PC-9 (cell line): ENCODE measurements at places on chromosomes 3 and 15. TPM values are rescaled to one million over a fixed set of nuclear protein-coding genes. Genes with fewer than 3 reads are reported as not detected.

DNA sequence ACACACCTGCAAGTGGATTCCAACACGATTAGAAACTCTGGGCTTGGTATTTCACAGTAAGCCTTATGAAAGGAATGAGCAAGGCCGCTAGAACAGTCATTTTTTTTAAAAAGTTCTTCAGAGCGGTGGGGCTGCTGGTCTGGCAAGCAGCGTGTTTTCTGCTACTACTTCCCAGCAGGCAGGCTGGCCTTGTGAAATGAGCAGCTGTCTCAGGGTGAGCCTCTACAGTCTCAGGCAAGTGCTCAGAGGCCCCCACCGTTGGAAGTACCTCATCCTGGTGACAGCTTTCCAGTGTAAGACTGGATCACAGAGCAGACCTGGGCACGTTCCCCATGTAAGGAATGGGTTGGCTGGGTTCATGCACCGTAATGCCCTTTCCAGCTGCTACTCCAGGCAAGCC is 119.2 kb downstream of the LRIG1 start:
- no peak for DNase-seq

DNA sequence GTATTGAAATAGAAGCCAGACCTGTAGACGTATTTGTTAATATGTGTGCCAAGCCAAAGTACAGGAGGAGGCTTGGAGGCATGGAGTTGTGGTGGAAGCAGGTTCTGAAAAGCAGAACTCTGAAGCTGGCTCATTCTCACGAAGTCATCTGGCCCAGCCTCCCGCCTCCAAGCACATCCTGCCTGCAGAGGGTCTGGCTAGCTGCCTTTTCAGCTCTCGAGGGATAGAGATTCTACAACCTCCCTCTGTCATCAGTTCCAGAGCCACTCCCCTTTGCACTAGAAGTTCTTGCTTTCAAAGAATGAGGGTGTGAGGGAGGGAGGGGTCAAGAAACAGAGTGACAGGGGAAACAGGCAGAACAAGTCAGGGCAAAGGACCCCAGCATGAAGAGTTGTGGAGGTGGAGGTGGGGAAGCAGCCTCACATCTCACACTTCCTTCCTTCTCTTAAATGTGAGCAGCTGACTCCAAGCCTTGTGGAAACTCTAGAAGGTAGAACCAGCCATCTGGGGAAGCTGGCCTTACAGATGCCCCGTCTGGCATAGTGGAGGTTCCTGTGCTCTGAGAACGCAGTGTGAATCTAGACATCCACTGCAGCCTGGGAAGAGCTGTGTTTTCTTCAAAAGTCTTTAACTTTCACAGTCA is 95.3 kb downstream of the SLC49A4 start:
- DNase-seq = peak; percentile 66

- DNase-seq = peak; percentile 47
Observed at GRCh38 chr3:44000586-44000985, 241.1 kb upstream of the TOPAZ1 start.

GRCh38 chr3:69462826-69463100 is 76.9 kb upstream of the FRMD4B start:
- DNase-seq = no peak

DNA sequence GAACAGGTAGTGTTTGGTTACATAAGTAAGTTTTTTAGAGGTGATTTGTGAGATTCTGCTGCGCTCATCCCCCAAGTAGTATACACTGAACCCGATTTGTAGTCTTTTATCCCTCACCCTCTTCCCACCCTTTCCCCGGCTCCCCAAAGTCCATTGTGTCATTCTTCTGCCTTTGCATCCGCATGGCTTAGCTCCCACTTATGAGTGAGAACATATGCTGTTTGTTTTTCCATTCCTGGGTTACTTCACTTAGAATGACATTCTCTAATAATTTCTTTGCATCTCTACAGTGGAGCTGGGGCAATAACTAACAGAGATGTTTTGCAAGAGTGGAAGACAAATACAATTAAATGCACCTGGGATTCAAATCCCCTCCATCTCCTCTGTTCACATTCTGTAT is 93.2 kb downstream of the TP63 start:
- no peak for DNase-seq

- peak; percentile 18 for DNase-seq
Observed at GRCh38 chr3:123318374-123318773, 116.6 kb downstream of the SEC22A start.

- no peak for DNase-seq
Observed at GRCh38 chr3:11583638-11584046, 60.1 kb downstream of the VGLL4 start.

DNA sequence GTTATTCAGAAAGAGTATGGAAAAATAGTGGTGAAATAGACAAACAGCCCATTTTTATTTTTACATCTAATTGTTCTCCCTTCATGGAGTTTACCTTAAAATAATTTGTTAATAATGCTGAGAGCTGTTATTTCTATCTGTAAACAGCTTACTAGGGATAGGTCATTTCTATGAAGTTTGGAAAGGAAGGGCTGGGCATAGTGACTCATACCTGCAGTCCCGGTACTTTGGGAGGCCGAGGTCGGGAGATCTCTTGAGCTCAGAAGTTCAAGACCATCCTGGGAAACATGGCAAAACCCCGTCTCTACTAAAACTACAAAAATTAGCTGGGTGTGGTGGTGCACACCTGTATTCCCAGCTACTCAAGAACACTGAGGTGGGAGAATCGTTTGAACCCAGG is 624.3 kb upstream of the LMCD1 start:
- no peak for DNase-seq

GRCh38 chr3:71652781-71653413 is 69.4 kb upstream of the FOXP1 start:
- no peak for DNase-seq

DNA sequence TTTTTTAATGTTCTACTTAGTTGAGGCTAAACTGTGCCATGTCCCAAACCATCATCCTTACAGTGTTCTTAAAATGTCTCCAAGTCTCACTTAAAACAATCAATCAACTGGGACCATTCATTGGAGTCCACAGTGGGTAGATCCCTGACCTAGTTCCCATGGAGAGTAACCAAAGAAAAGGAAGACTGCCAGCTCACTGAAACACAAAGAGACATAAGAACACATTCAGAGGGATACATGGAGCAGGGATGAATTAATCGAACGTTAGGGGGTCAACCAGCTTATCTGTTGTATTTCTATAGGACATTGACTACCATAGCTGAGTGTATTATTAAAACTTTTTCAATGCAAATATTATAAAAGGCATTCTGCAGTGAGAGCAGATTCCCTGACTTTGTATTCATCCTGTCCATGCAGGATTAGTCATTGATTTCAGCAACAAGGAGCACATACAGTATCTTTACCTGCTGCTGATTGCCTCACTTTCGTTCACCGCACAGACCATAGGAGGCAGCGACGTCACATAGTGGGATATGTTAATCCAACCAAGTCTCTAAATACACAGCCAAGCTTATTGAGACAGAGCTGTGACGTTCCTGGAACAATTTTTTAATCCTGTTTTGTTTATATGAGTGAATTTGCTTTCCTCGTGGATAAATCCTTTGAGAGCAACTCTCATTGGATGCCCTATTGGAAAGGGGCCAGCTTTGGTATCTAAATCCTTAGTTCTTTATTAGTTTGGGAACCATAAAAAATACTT is 364.9 kb upstream of the RBMS3 start:
- no peak for DNase-seq

DNA sequence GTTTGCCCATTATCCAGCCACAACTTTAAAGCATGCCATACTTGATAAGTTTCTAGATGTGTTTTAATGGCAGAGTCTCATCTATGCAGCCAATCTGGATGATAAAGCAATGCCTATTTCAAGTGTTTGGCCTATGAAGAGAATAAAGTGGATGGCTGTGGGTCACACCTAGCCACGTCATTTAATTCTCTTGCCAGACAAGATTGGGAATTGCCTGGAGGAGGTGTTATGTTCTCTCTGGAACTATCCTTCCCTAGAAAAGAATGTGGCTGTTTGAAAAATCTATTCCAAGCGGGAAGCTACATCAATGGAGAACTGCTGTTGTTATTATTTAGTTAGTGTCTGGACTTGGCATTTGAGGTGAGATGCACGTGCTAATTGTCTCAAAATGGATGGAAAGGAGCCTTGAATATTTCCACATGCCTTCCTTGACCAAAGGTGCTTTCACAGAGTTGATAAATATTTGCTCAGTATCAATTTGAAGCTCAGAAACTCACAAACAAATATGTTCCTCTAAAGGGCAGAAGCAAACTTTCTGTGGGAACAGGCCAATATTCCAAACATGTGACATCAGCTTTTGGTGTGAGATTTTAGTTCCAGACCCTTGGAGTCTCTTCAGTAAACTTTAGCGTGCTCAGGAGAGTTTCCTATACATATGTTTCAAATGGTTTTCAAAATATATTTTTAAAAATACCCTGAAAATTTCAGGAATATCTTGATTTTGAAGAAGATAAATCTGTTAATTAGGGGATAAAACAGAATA is 510.6 kb upstream of the SGO1 start:
- no peak for DNase-seq

- DNase-seq = no peak
Observed at GRCh38 chr15:31136016-31136415, 34.5 kb upstream of the TRPM1 start.

GRCh38 chr3:1529676-1530075 is 436.9 kb downstream of the CNTN6 start:
- DNase-seq = no peak

GRCh38 chr3:134007819-134008218 is 21.9 kb downstream of the SLCO2A1 start:
- no peak for DNase-seq

GRCh38 chr3:148790851-148791735 is 36.5 kb upstream of the CPB1 start:
- no peak for DNase-seq

DNA sequence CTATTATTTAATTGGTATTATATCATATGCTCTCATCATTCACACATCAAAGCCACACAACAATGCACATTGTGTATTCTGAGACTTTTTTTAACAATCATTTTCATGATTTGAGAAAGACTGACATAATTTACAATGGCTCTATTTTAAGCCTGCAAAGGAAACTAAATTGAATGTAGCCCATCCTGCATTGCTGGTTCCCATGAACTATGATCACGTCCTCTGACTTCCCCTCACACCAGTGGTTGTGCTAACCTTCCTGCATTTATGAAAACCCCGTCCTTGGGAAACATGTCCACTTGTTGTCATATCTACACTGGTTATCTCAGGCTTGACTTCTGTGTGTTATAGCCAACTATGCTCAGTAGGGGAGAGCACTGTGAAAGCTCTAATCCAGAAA is 546.2 kb downstream of the MECOM start:
- no peak for DNase-seq

- DNase-seq = no peak
Observed at GRCh38 chr3:133124511-133124910, 86.3 kb downstream of the TMEM108 start.

- DNase-seq = no peak
Observed at GRCh38 chr15:69498987-69499386, 46.4 kb downstream of the RPLP1 start.

GRCh38 chr3:102682741-102683140 is 247.9 kb downstream of the ZPLD1 start:
- no peak for DNase-seq

DNA sequence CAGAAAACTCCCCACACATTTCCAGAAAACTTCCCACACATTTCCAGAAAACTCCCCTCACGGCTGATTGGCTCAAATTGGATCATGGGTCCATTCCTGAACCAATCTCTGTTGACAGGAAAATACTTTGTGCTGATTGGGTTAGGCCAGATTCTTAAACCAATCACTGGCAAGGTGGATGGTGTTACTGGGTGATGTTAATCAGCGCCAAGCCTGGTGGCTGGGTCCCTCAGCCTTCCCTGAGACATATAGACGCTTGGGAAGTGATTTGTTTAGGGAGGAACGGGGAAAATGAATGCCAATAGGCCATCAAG is 199.4 kb upstream of the UBE2E2 start:
- DNase-seq = no peak

DNA sequence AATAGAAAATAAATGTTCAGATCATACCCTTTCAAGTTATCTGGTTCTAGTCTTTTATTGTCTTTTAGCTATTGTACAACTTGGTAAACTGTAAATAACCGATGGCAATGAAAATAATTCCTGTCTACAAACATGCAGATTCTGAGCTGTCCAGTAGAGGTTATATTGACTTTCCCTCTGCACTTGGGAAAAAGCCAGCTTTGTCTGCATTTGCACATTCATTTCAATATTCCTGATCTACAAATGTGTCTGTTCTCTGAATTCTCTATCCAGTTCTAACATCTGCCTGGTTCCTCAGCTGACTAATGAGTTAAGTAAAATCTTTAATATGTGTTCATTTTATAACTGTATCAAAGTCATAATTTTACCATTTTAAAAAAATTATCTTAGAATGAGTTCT is 408.5 kb downstream of the ERC2 start:
- DNase-seq = no peak

- no peak for DNase-seq
Observed at GRCh38 chr3:71978150-71978721, 193.3 kb upstream of the PROK2 start.

DNA sequence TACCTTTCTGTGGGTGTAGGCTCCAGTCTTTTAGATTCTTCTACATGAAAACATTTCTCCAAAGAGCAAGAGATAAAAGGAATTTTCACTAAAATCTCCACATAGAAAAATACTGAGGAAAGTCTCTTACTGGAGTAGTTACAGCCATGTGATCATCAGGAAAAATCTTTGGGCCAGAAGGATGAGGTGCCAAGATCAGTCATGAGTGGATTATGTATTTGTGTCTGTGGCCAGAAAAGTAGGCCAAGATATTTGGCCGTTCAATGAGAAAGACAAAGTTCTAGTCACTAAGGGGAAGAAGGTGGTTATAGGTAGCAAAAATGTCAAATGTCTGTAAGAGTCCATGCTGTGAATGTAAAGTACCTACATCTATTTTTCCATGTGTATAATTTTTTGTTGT is 339.3 kb downstream of the NSUN3 start:
- no peak for DNase-seq

DNA sequence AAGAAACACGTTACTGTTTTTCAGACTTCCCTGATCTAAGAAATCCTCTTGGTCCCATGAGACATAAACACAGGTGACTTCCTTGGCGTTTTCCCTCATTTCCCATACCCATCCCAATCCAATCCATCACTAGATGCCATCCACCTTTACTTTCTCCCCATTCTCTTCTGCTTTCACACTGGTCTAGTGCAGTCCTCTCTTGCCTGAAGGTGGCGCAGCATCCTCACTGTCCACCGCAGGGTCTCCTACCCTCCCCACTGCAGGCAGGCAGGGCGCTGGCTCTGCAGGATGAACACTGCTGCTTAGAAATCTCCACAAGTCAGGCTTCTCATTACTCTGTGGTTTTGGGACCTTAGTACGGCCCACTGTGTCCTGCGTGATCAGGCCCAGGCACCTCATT is 58.2 kb downstream of the RAB7A start:
- DNase-seq = no peak

- DNase-seq = peak; percentile 78
Observed at GRCh38 chr15:74983725-74984231, 11.6 kb upstream of the SCAMP5 start.

CEMIP gene
- total RNA-seq = 0.58 and 0.61 TPM in 2 replicates

EFCC1 gene
- 0.24 and 0.43 TPM in 2 replicates for total RNA-seq

GHSR gene
- not detected in 2 replicates for total RNA-seq

ACKR4 gene
- not detected in 2 replicates for total RNA-seq

MYO5C gene
- total RNA-seq = 35.6 and 41.1 TPM in 2 replicates

CD86 gene
- not detected in 2 replicates for total RNA-seq

LRRC31 gene
- total RNA-seq = not detected in 2 replicates

TGM4 gene
- 0.61 and 0.63 TPM in 2 replicates for total RNA-seq
